ENCODE measurements at places on chromosomes 1 and 21. TPM values are rescaled to one million over a fixed set of nuclear protein-coding genes. Genes with fewer than 3 reads are reported as not detected.

- DNase-seq, result no peak
- no peak overlapping the region for H3K4me3 ChIP-seq
These were observed 9.8 kb downstream of the NPR1 start for GRCh38 chr1:153688276-153688675.

GRCh38 chr1:30807318-30808066 lies 49.9 kb upstream of the LAPTM5 start:
- no peaks in the 10 kb centered on the region for H3K4me1 ChIP-seq
- no peak overlapping the region for H3K27ac ChIP-seq
- H3K4me3 ChIP-seq, result no peak overlapping the region

Gene LRRIQ3
- total RNA-seq, result 0.17 TPM

DNA sequence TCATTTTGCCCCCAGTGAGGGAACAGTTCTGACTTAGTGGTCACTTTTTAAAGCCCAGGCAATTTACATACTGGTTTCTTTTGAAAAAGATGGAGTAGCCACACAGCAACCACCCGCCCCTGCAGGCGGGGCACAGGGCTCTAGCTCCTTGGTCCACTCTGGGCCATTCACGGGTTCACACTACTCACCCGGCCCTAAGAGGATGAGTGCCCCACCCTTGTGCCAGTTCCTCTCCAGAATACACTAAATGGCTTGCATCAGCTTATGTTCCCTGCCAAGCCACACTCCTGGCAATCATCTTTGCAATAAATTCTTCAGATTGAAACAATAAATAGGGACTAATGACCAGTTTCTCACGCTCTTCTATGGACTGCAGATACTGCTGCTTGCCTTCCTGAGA lies 15.7 kb upstream of the ATP13A2 start:
- no peak for DNase-seq
- H3K27me3 ChIP-seq, result no peaks in the 10 kb centered on the region
- H3K4me1 ChIP-seq, result no peaks in the 10 kb centered on the region
- no peak overlapping the region for H3K27ac ChIP-seq
- H3K4me3 ChIP-seq, result no peak overlapping the region
- peaks cover 50% of the 10 kb centered on the region for H3K36me3 ChIP-seq

DNA sequence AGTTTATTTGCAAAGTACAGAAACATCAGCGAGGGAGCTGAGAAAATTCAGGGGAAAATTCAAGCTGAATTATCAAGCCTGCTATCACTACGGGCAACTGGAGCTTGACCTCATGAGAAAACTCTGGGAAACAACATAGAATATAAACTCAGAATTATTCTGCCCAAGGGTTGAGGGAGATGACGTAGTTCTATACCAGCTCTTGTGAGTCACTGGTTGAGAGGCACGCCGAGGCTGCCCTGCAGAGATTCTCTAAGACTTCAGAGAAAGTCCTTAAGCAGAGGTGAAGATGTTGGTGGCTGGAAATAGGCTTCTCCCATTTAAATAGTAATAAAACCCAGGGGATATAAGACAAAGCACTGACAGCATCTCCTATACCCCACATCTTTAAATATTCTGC lies 12.3 kb downstream of the SYDE2 start:
- H3K4me1 ChIP-seq, result no peaks in the 10 kb centered on the region
- no peaks in the 10 kb centered on the region for H3K36me3 ChIP-seq
- H3K4me3 ChIP-seq, result no peak overlapping the region
- no peak overlapping the region for H3K27ac ChIP-seq
- H3K27me3 ChIP-seq, result no peaks in the 10 kb centered on the region

DNA sequence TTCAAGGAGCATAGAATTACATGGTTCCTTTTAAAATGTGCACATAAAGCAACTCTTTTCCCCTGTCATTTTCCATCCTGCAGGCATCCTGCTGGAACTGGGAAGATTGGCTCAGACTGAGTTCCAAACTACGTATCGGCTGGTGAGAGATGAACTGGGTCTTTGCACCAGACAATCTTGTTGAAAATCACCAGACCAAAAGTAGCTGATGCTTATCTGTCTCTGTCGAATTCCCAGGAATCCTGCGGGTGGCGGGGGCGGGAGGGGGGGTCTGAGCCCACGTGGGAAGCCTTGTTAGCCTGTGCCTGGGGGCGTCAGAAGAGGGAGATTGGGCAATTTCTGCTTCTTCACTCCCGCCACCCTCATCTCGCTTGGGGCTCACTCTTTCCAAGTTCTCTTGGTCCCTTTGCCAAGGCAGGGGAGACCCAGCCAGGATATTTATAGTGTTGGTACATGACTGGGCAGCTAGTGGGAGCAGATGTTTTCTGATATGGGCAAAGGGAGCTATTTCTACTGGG lies 90.1 kb upstream of the SLC25A33 start:
- no peaks in the 10 kb centered on the region for H3K4me1 ChIP-seq
- peaks cover 8% of the 10 kb centered on the region for H3K27me3 ChIP-seq
- no peak overlapping the region for H3K4me3 ChIP-seq
- DNase-seq, result no peak
- H3K36me3 ChIP-seq, result no peaks in the 10 kb centered on the region

DNA sequence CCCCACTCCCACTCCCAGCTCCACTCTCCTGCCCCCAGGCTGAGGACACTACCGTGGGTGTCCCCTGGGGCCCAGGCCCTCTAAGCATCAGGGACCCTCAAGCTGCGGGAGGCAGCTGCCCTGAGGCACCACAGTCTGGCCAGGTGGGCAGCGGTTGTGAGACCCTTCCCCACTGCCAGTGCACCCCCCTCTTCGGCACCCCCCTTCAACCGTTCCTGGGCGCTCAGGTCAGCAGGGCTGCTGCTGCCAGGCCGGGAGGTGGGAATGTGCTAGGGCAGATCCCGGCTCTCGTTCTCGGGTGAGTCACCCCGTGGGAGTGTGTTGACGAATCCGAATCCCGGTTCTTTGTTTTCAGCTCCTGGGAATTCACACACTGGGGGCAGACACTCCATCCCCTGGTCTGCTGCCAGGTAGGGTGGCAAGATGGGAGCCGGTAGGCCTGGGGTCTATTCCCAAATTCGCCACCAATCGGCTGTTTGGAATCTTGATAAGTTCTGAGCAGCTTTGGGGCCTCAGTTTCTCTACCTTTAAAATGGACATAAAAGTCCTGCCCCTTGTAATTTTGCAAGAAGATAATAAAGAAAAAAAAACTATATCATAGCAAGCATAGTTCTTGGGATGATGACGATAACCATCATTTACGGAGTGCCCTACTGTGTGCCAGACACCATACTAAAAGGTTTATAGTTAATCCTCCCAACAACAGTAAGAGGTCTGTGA lies 28.5 kb upstream of the CASZ1 start:
- no peak overlapping the region for H3K27ac ChIP-seq
- H3K27me3 ChIP-seq, result peaks cover 9% of the 10 kb centered on the region
- H3K4me1 ChIP-seq, result no peaks in the 10 kb centered on the region
- no peak overlapping the region for H3K4me3 ChIP-seq

- peaks cover 12% of the 10 kb centered on the region for H3K36me3 ChIP-seq
- DNase-seq, result no peak
- H3K4me1 ChIP-seq, result peaks cover 4% of the 10 kb centered on the region
- H3K4me3 ChIP-seq, result no peak overlapping the region
- H3K27ac ChIP-seq, result no peak overlapping the region
These were observed 9.6 kb downstream of the TMEM201 start for GRCh38 chr1:9598316-9598700.

Gene GPR61
- not detected for total RNA-seq

GRCh38 chr1:58926152-58926551 lies 142.3 kb upstream of the JUN start:
- H3K4me1 ChIP-seq, result peaks cover 53% of the 10 kb centered on the region
- no peaks in the 10 kb centered on the region for H3K27me3 ChIP-seq
- H3K27ac ChIP-seq, result no peak overlapping the region
- H3K4me3 ChIP-seq, result no peak overlapping the region
- peaks cover 1% of the 10 kb centered on the region for H3K36me3 ChIP-seq

GRCh38 chr1:61616830-61617229 lies 108.1 kb downstream of the TM2D1 start:
- no peak for DNase-seq
- H3K4me1 ChIP-seq, result no peaks in the 10 kb centered on the region
- H3K27me3 ChIP-seq, result peaks cover 5% of the 10 kb centered on the region

Gene IL19
- not detected for total RNA-seq

DNA sequence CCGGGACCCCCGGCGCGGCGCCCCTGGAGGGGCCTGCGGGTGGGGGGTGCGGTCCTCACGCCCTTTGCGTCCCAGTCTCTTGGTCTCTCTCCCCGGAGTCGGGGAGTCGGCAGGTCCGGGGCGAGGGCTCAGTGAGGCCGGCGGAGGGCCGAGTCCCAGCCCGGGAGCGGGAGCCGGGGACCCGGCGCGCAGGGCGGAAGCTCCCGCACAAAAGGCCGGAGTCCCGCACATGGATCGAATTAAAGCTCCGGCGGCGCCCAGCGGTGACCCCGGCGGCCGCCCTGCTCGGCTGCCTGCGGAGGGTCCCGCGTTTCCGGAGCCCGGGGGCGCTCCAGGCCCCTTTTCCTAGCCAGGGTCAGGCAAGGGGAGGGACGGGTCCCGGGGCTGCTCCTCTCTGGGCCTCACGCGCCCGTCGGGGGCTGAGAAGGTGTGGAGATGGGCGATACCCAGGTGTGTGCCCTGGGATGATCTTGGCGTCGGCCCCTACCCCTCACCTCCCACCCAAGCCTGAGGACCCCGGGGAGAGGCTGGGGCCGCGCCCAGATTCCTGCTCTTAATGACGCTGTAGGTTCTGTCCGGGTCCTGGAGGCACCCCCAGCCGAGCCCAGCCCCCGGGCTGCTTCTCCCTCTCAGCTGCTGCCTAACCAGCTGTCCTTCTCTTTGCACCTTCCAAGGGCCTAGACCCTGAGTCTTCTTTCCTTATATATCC lies 512 bp downstream of the FBLIM1 start:
- H3K4me1 ChIP-seq, result peaks cover 5% of the 10 kb centered on the region
- H3K36me3 ChIP-seq, result no peaks in the 10 kb centered on the region
- H3K4me3 ChIP-seq, result peak overlapping the region; percentile 39
- H3K27me3 ChIP-seq, result peaks cover 58% of the 10 kb centered on the region

All from activated CD4-positive, alpha-beta T cell treated with anti-CD3 and anti-CD28 coated beads, Interleukin-2, amount 10 ng/mL, durations not matched to agents 24 days and 14 days (primary cell).